Activated CD4-positive, alpha-beta T cell treated with anti-CD3 and anti-CD28 coated beads, Interleukin-2, amount 50 U/mL, for 16 hours (primary cell): ENCODE measurements at places on chromosomes 16 and 17.
A peak's percentile ranks its signal among the peaks of the same experiment; 100 is the strongest.

GRCh38 chr16:79564671-79565107, 35.8 kb downstream of the MAF start:
- no peak for DNase-seq

- DNase-seq = no peak
Measured at GRCh38 chr16:2497116-2497630, 16.6 kb upstream of the ATP6V0C start.

DNA sequence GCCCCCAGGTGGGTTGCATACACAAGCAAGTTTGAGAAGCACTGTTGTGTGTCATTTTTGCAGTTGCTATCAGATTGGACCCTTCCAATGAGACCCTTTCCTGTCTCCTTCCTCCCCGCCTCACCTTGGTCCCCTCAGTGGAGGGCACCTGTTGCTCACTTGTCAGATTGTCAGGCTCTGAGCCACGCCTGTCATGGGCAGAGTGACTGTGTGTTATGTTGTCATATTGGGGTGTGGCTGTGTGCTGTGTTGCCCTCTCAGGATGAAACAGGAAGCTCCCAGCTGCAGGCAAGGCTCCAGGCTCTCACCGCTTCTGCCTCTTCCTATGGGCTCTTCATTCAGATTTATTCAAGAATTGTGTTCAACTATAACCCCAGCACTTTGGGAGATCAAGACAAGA, 302.9 kb downstream of the CPPED1 start:
- DNase-seq = peak; percentile 42

DNA sequence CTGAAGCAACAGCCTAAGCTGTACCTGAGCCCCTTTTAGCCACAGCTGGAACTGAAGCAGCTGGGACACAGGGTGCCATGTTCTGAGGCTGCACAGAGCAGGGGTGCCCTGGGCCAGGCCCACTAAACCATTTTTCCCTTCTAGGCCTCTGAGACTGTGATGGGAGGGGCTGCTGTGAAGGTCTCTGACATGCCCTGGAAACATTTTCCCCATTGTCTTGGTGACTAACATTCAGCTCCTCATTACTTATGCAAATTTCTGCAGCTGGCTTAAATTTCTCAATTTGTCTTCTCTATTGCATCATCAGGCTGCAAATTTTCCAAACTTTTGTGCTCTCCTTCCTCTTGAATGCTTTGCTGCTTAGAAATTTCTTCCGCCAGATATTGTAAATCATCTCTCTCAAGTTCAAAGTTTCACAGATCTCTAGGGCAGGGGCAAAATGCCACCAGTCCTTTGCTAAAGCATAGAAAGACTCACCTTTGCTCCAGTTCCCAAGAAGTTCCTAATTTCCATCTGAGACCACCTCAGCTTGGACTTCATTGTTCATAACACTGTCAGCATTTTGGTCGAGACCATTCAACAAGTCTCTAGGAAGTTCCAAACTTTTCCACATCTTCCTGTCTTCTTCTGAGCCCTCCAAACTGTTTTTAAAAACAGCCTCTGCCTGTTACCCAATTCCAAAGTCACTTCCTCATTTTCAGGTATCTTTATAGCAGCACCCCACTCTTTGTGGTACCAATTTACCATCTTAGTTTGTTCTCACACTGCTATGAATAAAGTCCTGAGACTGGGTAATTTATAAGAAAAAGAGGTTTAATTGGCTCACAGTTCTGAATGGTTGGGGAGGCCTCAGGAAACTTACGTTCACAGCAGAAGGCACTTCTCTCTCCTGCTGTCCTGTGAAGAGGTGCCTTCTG, 49.8 kb downstream of the TMEM100 start:
- DNase-seq = no peak

DNA sequence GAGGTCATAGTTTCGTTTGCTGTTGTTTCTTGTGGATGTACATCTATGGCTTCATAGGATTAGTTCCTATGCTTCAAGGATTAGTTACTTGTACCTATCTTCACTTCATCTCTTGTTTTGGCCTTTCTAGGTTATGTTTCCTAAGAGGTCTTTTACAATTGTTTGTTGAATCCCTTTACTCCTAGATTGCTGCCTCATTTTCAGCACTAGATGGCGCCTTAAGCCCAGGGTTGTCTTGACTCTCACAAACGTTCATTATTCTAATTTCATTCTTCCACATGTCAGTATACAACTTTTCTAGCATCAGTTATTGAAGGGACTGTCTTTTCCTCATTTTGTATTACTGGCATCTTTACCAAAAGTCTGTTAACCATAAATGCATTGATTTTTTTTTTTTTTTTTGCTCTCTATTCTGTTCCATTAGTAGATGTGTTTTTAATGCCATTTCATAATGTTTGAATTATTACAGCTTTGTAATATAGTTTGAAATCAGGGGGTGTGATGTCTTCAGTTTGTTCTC, 45.0 kb upstream of the NACA2 start:
- peak; percentile 59 for DNase-seq

DNA sequence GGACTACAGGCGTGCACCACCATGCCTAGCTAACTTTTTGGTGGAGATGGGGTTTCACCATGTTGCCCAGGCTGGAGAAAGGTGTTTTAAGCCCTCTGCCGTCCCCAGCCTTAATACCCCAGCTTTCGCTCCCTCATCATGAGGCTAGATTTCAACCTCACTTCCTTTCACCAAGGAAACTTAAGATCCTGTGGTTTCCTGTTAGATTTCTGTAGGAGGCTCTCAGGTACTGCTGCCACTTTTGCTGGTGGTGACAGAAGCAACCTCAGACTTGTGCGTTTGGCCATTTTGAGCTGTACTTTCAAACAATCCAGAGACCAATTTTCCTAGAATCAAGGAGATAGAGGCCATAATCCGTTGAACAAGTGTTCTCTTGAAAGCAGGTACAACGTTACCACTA, 36.2 kb downstream of the MPHOSPH6 start:
- peak; percentile 51 for DNase-seq

DNA sequence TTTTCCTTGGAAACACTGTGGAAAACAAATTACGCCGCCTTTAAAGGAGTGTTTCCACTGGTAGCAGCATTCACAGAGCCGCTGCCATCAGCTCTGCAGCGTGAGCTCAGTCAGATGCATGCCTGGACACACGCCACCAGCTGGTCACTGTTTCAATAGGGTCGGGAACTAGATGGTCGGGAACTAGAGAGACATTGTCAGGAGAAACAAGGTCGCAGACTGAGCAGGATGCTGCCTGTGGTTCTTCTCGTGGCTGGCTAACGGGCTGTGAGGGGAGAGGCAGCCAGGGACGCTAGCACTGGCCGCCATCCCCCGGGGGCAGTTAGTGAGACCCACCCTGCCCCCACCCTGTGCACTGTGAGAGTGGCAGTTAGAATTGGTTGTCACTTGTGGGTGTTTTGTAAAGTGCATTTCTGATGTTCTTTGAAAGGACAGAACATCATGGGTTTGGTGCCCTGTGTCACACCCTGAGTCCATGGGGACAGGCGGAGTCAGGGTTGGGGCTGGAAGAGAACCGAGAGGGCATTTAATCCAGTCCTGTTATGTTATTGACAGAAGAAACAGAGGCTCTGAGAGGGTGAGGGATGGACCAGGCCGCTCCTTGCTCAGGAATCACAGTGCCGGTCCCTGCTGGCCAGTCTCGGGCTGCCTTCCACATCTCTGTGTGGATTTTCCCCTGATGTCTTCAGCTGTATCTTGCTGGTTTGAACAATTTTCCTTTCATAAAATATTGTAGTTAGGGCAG, 86.3 kb downstream of the SPECC1 start:
- no peak for DNase-seq

GRCh38 chr16:31130336-31130891, 5.1 kb downstream of the PRSS8 start:
- DNase-seq = no peak

GRCh38 chr16:66486773-66487579, 59.9 kb downstream of the BEAN1 start:
- no peak for DNase-seq

DNA sequence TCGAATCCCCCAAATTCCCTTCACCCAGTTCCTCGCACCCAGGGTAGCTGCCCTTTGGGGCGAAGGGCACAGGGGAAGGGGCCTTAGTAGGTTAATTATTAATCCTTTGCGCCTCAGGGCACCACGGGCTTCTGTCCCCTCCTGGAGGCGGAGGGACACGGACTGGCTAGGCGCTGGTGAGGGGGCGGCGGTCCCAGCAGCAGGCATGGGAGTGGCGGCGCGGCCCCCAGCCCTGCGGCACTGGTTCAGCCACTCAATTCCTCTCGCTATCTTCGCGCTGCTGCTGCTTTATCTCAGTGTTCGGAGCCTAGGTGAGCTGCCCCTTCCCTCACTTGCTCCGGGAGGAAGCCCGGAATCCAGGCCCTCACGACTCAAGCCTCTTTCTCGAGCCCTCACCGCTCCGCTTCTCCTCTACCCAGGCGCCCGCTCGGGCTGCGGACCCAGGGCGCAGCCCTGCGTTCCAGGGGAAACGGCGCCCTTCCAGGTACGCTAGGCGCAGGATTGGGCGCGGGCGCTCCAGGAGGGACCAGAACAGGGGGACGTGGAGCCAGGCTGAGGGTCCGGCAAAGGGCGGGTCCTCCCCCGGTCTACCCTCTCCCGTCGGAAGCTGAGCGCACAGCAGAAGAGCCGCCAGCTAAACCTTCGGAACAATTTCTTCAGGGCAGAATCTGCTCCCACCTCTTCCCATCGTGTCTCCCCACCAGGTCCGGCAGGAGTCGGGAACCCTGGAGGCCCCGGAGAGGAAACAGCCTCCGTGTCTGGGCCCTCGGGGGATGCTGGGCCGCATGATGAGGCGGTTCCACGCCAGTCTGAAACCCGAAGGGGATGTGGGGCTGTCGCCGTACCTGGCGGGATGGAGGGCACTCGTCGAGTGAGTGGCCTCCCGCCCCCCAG, at the start of gene GLTPD2:
Gene GLTPD2 (plus strand): TSS at position 158 of the 894 bp plus-strand sequence. CDS start 48 bp downstream, at position 206.
- no peak for DNase-seq

- DNase-seq = no peak
Measured at GRCh38 chr17:78781893-78782304, at the start of gene CYTH1. CYTH1 (minus strand) TSS chr17:78782273; CDS start chr17:78782223, 50 bp downstream.

- DNase-seq = no peak
Measured at GRCh38 chr16:46817961-46818360, 13.0 kb downstream of the C16orf87 start.

DNA sequence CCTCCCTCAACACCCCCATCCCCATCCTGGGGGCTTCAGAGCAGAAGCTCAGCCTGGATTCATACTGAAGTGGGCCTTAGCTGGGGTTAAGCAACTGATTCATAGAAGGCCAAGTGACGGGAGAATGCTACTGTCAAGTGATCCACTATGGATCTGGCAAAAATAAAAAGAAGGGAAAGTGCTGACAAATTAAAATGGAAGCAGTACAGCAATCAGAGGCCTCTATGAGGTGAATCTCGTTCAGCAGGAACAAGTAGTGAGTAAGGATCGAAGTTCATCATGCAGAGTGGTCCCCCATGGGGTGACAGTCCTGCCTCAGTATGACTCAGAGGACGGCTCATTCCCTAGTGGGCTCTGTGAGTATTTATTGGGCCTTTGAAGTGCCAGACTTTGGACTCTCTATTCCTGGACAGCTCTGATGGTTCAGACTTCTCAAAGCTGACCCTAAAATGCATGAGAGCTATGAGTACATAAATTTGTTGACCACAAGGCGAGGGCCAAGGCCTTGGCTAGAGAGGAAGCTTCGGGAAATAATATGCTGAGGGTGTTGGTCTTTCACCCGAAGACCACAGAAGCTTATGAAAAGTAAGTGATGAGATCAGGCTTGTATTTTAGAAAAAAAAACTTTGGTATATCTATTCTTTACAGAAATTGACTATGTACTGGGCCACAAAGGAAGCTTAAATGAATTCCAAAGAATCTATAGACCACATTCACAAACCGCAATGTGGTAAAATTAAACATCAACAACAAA, 5.3 kb upstream of the NSMCE1 start:
- DNase-seq = peak; percentile 60

- DNase-seq = no peak
Measured at GRCh38 chr16:11392041-11392581, 46.9 kb downstream of the RMI2 start.
